Upper lobe of right lung (tissue), 1 donor: ENCODE measurements at places on chromosomes 7 and 10. TPM values are rescaled to one million over a fixed set of nuclear protein-coding genes. Genes with fewer than 3 reads are reported as not detected.

DNA sequence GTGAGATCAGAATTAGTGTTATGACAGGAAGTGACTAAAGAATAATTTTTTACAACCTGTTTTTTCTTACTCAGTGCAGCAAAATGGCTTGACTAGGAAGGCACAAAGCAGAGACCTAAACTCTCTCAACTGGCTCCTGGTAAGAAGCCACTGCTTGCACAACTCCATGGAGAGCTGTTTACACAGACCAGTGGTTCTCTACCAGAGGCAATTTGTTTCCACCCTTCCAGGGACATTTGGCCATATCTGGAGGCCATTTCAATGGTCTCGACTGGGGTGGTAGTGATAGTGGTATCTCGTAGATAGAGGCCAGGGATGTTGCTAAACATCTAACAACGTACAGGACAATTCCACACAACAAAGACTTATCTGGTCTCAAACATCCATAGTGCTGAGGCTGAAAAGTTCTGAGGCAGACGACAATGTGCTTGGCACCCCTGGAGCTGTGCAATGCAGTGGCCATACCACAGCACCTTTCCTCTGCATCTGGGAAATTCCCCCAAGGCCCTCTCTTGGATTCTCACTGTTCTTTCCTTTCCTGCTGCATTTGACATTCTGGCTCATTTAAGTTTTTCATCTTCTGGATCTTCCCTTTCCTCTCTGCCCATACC is 105.4 kb upstream of the LAMB4 start:
- no peak overlapping the region for H3K27ac ChIP-seq
- no peak for DNase-seq
- no peaks in the 10 kb centered on the region for H3K4me1 ChIP-seq
- no peak overlapping the region for H3K4me3 ChIP-seq

DNA sequence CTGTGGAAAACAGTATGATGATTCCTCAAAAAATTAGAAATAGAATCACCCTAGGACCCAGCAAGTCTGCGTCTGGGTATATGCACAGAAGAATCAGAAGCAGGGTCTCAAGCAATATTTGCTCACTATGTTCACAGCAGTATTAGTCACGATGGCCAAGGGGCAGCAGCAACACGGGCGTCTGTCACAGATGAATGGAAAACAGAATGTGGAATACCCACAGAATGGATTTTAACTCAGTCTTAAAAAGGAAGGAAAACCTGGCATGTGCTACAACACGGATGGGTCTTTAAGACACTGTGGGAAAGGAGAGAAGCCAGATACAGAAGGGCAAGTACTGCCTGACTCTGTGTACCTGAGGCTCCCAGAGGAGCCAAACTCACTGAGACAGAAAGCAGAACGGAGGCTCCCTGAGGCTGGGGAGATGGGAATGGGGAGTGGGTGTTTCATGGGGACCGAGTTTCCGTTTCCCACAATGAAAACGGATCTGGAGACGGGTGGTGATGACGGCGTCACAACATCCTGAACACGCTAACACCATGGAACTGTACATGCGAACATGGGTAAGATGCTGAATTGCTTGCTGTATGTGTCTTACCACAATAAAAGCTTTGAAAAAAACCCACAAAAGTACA is 36.7 kb upstream of the INPP5A start:
- H3K4me1 ChIP-seq = peaks cover under 1% of the 10 kb centered on the region
- no peak for DNase-seq
- H3K36me3 ChIP-seq = no peaks in the 10 kb centered on the region

DNA sequence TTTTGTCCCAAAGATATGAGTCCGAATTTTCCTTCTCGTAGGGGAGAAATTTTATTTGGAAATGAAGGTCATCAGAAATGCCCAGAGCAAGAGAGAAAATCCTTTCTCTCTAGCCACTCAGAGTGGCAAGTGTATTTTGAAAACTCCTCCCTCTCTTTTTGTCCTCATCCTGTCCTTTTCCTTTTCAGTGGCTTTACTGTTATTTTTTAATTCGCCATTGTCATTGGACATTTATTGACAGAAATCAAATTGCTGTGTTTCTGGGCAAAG is 39.6 kb downstream of the TET1 start:
- peak overlapping the region; percentile 62 for H3K4me3 ChIP-seq
- peaks cover 18% of the 10 kb centered on the region for H3K4me1 ChIP-seq

GRCh38 chr10:100872034-100872791 is 40.5 kb upstream of the SLF2 start:
- no peak overlapping the region for H3K27ac ChIP-seq
- peaks cover 34% of the 10 kb centered on the region for H3K27me3 ChIP-seq
- DNase-seq = no peak
- no peaks in the 10 kb centered on the region for H3K36me3 ChIP-seq
- H3K4me3 ChIP-seq = no peak overlapping the region
- no peaks in the 10 kb centered on the region for H3K4me1 ChIP-seq

- no peak overlapping the region for H3K4me3 ChIP-seq
- H3K27me3 ChIP-seq = no peaks in the 10 kb centered on the region
- no peak for DNase-seq
- H3K4me1 ChIP-seq = peaks cover 4% of the 10 kb centered on the region
Measured at GRCh38 chr10:119531067-119531466, 11.5 kb downstream of the RGS10 start.

NAMPT gene
- total RNA-seq = 184 TPM

INMT gene
- total RNA-seq = 501 TPM

NPSR1 gene
- not detected for total RNA-seq

DNA sequence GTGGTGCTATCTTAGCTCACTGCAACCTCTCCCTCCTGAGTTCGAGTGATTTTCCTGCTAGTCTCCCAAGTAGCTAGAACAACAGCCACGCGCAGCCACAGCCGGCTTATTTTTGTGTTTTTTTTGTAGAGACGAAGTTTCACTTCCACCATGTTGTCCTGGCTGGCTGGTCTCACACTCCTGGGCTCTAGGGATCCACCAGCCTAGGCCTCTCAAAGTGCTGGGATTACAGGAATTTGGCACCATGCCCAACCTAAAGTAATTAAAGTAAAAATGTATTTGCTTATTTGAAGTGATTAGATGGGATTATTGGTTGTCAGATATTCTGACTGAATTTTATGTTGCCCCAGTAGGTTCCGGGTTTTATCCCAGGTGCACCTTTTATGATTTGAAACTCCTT is 22.7 kb downstream of the LUC7L2 start:
- DNase-seq = no peak
- peaks cover 85% of the 10 kb centered on the region for H3K36me3 ChIP-seq
- H3K27ac ChIP-seq = no peak overlapping the region
- no peaks in the 10 kb centered on the region for H3K4me1 ChIP-seq
- H3K4me3 ChIP-seq = no peak overlapping the region

CHCHD1 gene
- total RNA-seq = 19.4 TPM

DNA sequence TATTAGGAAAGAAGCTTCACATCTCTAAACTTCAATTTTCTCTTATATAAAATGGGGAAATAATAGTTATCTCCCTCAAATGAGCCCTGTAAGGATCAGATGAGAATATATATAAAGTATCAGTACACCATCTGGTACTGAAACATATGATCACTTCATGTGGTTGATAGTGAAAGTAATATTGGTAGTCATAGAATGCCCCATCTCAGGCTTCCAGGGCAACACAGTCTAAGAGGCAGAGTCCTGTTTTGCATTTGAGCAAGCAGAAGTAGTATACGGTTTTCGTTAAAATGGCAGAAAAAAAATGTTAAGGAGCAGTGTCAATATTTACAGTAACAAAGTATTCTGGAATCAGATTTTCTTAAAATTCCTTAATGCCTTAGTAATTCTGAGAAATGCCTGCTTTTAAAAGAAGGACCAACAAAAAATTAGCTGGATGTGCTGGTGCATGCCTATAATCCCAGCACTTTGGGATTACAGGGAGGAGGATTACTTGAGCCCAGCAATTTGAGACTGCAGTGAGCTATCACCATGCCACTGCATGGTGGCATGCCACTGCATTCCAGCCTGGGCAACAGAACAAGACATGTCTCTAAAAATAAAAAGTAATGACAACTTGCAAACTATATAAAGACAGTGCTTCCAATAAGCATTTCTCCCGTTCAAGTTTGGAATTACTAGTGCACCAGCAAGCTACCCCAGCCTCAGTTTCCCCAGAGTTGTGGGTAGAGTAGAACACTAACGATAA is 19.8 kb downstream of the KBTBD2 start:
- H3K4me1 ChIP-seq = peaks cover 10% of the 10 kb centered on the region
- H3K27me3 ChIP-seq = no peaks in the 10 kb centered on the region
- H3K4me3 ChIP-seq = no peak overlapping the region
- no peak overlapping the region for H3K27ac ChIP-seq
- H3K36me3 ChIP-seq = peaks cover 72% of the 10 kb centered on the region

AGK gene
- 17.5 TPM for total RNA-seq

GRCh38 chr10:74187237-74187636 is 36.2 kb downstream of the ADK start:
- no peak for DNase-seq
- no peaks in the 10 kb centered on the region for H3K27me3 ChIP-seq
- H3K36me3 ChIP-seq = no peaks in the 10 kb centered on the region
- no peak overlapping the region for H3K27ac ChIP-seq
- H3K4me3 ChIP-seq = no peak overlapping the region

ITPRID1 gene
- not detected for total RNA-seq
